CD4-positive, alpha-beta T cell treated with Interleukin-6 at 100 ng/mL for 8 hours (primary cell): ENCODE measurements at places on chromosomes 13 and 19.
A peak's percentile ranks its signal among the peaks of the same experiment; 100 is the strongest.

- DNase-seq: no peak
Observed at GRCh38 chr19:13621413-13621812, 115.1 kb upstream of the CACNA1A start.

DNA sequence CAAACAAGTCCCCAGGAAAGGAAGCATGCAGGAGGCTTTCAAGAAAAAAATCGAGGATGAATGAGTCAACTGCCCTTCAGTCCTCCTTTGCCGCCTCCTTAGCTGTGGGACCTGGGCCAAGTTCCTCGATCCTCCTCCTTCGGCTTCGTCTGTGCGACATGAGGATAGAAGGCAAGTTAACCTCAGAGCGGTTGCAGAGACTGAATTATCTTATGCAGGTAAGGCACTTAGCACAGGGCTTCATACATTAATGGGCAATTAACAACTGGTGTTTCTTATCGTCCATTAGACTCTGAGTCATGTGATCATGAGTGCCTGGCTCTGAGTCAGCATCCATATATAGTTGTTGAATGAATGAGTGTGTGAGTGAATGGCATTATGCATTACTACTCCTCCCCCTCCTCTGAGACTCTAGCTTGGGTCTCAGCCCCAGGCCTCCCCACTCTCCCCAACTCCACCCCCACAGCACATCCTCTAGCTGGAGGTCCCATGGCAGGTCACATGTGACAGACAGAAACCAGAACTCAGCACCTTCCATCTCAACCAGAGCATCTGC lies 1.6 kb upstream of the TTC9B start:
- no peak for DNase-seq

DNA sequence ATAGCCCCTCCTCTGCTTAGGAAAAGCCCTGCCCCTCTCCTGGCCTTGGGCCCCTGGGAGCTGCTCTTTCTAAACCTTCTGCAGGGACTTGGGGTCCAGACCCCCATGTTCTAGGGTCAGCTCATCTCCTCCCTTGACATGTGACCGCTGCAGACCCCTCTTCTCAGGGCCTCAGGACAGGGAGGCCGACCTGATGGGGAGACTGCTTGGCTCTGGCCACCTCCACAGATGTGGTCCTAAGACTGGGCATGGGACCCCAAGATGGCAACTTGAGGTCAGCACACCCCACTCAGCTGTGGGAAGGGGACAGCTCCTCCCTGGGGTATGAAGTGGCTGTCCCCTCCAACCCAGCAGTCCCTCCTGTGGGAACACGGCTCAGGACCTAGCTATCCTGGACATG lies 3.9 kb upstream of the SIX5 start:
- no peak for DNase-seq

- no peak for DNase-seq
Observed at GRCh38 chr13:27660511-27660910, 38.8 kb downstream of the POLR1D start.

- DNase-seq: no peak
Observed at GRCh38 chr19:36254848-36255247, 39.9 kb downstream of the ZNF146 start.

GRCh38 chr19:11197291-11198174 lies at the start of gene KANK2:
TSS of gene KANK2 (minus strand) at chr19:11197545. CDS start at chr19:11194511, 3,034 bp downstream.
- DNase-seq: peak; percentile 62
